ENCODE measurements at places on chromosomes 13 and 19.

GRCh38 chr13:93655154-93655553 is 428.5 kb downstream of the GPC6 start:
- no peak for DNase-seq

GRCh38 chr19:11295180-11295579 is 780 bp upstream of the TSPAN16 start:
- DNase-seq, result no peak

- DNase-seq, result no peak
These were observed at the start of gene S1PR4 for GRCh38 chr19:3178377-3178972. Gene S1PR4 (plus strand): TSS chr19:3178769. CDS start chr19:3178793, 24 bp downstream.

DNA sequence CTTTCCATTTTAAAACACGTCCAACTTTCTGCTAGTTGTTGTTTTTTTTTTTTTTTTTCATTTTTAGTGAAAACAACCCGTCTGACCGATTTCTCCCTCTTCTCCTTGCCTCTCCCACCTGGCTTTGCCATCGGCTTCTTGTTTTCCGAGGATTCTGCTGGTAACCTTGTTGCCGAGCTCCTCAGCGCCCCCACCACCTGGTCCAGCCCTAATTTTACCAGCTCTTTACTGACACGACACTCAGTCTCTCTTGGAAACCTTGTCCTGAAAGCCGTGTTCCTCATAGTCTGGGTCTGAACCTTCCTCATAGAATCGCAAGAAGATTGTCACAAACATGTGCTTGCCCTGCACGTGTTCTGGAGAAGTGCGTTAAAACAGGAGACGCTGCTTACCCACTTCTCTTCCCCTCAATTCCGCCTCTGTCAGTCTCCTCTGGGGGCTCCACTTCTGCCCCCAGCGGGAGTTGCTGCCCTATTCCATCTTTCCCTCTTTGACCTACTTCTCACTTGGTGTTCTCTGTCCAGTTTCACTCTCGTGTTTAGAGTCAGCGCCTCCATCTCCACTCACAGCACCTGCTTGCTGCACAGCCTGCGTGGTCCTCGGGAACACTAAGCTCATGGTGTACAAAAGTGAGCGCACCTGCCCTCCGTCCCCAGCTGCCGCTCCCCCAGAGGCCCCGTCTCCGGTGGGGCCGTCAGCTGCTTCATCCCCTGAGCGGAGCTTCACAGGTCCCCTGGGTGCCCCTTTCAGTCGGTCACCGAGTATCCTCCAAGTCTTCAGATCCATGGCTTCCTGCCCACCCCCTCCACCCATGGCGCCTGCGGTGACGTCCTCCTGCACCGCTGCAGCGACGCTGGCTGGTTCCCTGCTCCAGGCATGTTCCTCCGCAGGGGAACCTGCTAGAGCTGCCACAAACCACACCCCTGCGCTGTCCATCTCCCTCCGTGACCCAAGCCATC is 65.1 kb downstream of the TM9SF2 start:
- no peak for DNase-seq

GRCh38 chr13:40595693-40596092 is 70.7 kb downstream of the FOXO1 start:
- DNase-seq, result no peak

GRCh38 chr19:36340786-36341372 is 38.1 kb downstream of the ZFP14 start:
- no peak for DNase-seq

- no peak for DNase-seq
These were observed 57.4 kb downstream of the TDRD3 start for GRCh38 chr13:60454425-60454824.

DNA sequence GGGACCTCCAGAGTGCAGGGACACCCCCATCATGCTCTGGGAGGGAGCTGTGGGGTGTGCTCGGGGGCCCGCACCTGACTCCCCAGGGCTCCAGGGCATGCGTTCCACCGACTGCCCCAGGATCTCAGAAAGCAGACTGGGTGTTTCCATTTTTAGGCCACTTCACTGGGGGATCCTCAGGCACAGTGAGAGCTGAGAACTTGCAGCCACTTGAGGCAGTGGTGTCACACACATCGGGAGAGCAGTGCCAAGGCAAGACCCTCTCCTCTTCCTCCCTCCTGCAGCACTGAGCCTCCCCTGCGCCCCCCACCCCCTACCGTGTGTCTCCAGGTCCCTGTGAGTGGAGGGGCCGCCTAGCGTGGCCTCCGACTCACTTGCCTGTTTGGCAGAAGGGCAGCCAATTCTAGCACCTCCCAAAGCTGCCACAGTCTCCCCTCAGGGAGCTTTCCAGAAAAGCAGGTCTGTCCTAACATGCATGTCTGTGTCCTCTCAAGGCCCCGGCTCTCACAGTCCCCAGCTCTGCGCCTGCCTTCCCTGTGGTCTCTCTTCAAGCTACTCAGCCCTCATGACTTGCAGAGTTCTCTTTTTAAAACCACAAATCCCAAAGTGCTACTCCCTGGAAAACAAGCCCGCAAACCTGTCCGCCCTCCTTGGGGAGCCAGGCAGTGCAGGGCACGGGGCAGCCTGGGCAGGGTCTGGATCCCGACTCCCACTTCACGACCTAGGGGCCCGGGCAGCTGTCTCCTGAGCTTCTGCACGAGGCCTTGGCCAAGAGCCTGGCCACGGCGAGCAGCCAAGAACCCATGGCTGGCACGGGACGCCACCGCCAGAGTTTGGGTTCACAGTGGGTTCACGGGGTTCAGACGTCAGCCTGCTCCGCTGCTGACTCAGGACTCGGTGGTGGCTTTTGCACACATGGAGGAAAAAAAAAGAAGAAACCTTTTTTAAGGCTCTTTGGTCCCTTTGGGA is 94.1 kb downstream of the STK24 start:
- DNase-seq, result no peak
